Lower lobe of right lung (tissue), 2 donors: ENCODE measurements at places on chromosomes 12 and 14.

GRCh38 chr14:92039063-92039718, 668 bp downstream of the TRIP11 start:
- peaks cover 46% of the 10 kb centered on the region for H3K4me1 ChIP-seq
- H3K27me3 ChIP-seq = no peaks in the 10 kb centered on the region
- H3K36me3 ChIP-seq = peaks cover 5% of the 10 kb centered on the region
- H3K4me3 ChIP-seq = peak overlapping the region; percentile 88

- H3K36me3 ChIP-seq = no peaks in the 10 kb centered on the region
- no peaks in the 10 kb centered on the region for H3K27me3 ChIP-seq
- H3K4me1 ChIP-seq = no peaks in the 10 kb centered on the region
These were observed 29.0 kb downstream of the DLK1 start for GRCh38 chr14:100755649-100756048.

DNA sequence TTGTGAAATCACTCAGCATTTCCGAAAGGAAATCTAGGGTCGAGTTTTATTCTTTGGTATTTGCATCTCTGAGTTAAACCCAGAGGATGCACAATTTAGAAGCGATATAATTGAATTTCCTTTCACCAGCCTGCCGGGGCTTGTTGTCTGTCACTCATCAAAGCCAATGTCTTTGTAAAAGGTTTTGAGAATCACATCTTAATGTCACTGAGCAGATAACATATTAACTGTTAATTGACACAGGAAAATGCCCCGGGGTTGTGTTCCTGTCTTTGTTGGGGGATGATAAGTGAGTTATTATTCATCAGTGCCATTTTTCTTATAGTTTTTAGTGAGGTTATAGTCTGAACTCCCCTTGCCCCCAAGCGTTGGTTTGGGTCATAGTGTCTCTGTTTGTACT, 73.4 kb downstream of the DUSP6 start:
- no peak overlapping the region for H3K4me3 ChIP-seq
- peaks cover 16% of the 10 kb centered on the region for H3K4me1 ChIP-seq
- no peaks in the 10 kb centered on the region for H3K36me3 ChIP-seq

GRCh38 chr14:90255871-90256270, 482 bp upstream of the PSMC1 start:
- peak overlapping the region; percentile 93 for H3K27ac ChIP-seq
- peak overlapping the region; percentile 99 for H3K4me3 ChIP-seq
- no peak for DNase-seq
- H3K4me1 ChIP-seq = peaks cover 24% of the 10 kb centered on the region
- H3K27me3 ChIP-seq = peaks cover 18% of the 10 kb centered on the region

DNA sequence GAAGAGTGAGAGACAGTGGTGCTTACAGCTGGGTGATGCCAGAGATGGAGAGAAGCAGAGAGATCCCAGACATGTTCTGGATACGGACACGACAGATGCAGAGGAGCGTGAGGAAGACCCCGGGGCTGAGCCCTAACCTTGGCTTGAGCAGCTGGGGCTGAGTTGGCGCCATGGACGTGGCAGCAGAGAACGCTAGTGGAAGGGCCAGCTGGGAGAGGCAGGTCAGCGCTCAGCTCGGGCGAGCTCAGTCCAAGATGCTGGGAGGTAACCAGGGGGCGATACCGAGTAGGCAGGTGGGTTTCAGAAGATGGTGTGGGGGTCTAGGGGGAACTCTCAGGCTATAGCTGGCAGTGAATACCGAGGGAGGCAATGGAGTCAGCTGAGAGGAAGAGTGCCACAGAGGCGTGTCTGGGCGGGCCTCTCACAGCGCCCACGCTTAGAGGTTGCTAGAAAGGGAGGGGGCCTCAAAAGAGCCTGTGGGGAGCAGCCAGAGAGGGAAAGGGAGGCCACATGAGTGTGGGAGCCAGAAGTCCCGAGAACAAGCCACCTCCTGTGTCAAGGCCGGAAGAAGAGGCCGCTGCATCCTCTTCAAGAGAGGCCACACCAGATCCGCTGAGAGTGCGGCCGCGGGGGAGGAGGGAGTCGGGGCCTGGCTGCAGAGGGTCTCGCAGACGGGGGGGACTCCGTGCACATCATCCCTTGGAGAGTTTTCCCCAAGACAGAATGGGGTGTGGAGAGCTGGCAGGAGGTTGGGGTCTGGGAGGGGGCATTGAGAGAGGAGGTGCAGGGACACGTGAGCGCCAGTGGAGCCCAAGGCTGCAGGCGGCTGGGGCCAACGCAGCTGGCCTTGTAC, 57.0 kb upstream of the DIO3 start:
- H3K27me3 ChIP-seq = peaks cover 7% of the 10 kb centered on the region
- peak; percentile 35 for DNase-seq
- H3K27ac ChIP-seq = no peak overlapping the region
- H3K4me3 ChIP-seq = no peak overlapping the region

DNA sequence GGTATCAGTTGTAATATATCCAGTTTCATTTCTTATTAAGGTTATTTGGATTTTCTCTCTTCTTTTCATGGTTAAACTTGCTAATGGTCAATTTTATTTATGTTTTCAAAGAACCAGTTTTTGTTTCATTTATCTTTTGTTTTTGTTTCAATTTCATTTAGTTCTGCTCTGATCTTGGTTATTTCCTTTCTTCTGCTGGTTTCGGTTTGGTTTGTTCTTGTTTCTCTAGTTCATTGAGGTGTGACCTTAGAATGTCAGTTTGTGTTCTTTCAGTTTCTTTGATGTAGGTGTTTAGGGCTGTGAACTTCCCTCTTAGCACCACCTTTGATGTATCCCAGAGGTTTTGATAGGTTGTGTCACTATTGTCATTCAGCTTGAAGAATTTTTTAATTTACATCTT, 145.6 kb upstream of the SLCO1B1 start:
- no peaks in the 10 kb centered on the region for H3K4me1 ChIP-seq
- no peak overlapping the region for H3K4me3 ChIP-seq
- H3K27me3 ChIP-seq = no peaks in the 10 kb centered on the region
- H3K36me3 ChIP-seq = no peaks in the 10 kb centered on the region
- no peak overlapping the region for H3K27ac ChIP-seq
- no peak for DNase-seq

DNA sequence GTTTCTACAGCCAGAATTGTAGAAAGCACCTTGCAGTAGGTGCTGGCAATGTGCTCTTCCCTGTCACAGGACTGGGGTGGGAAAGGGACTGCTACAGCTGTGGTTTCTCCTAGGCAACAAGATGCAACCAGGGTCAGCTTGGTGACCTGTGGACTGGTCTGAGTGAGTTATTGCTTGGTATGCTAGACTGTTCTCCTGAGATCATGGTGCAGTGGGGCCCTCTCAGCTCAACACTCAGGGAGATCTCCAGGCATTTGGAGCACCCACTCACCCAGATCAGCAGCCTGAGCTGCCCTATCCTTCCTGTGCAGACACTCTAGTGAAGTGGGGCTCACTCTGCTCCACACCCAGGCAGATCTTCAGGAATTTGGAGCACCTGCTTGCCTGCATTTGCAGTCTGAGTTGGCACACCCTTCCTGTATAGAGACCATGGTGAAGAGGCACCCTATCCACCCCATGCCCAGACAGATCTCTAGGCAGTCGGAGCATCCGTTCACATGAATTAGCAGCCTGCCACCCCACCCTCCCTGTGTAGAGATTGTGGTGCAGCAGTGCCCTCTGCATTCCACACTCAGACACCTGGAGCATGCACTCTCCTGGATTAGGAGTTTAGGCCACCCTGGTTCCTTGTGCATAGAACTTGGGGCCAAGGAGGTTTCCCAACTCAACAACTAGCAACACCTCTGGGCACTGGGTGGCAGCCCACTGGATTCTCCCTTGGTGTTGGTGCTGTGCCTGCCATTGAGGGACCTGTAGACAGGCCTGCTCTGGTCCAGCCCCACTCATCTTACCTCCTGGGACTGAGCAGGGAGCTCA, 3.8 kb upstream of the FAM186B start:
- H3K4me1 ChIP-seq = no peaks in the 10 kb centered on the region
- H3K4me3 ChIP-seq = no peak overlapping the region
- no peaks in the 10 kb centered on the region for H3K36me3 ChIP-seq
- no peaks in the 10 kb centered on the region for H3K27me3 ChIP-seq
- no peak overlapping the region for H3K27ac ChIP-seq

- no peak overlapping the region for H3K4me3 ChIP-seq
- no peaks in the 10 kb centered on the region for H3K4me1 ChIP-seq
- no peak overlapping the region for H3K27ac ChIP-seq
- H3K27me3 ChIP-seq = no peaks in the 10 kb centered on the region
These were observed 19.7 kb upstream of the PLEKHD1 start for GRCh38 chr14:69464829-69465228.

DNA sequence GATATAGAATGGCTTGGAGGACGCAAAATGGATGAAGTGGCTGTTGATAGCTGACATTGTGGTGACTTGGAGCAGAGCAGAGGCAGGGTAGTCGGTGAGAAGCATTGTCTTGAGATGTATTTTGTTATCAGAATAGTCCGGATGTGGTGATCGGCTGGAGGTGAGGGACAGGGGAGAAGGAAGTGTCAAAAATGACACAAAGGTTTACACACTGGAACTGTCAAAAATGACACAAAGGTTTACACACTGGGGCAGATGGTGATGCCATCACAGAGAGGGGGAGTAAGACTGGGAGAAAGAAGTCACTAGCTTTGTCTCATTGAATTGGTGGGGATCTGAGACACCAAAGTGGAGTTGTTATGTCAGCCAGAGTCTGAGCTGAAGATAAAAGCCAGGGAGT, 30.1 kb downstream of the CDKL1 start:
- H3K4me1 ChIP-seq = peaks cover 22% of the 10 kb centered on the region
- no peaks in the 10 kb centered on the region for H3K36me3 ChIP-seq
- H3K27ac ChIP-seq = no peak overlapping the region
- DNase-seq = no peak

GRCh38 chr12:113144806-113145205, 4.7 kb upstream of the CFAP73 start:
- H3K36me3 ChIP-seq = no peaks in the 10 kb centered on the region
- no peak for DNase-seq
- H3K4me3 ChIP-seq = no peak overlapping the region
- peaks cover 11% of the 10 kb centered on the region for H3K4me1 ChIP-seq
- H3K27ac ChIP-seq = no peak overlapping the region
- no peaks in the 10 kb centered on the region for H3K27me3 ChIP-seq

DNA sequence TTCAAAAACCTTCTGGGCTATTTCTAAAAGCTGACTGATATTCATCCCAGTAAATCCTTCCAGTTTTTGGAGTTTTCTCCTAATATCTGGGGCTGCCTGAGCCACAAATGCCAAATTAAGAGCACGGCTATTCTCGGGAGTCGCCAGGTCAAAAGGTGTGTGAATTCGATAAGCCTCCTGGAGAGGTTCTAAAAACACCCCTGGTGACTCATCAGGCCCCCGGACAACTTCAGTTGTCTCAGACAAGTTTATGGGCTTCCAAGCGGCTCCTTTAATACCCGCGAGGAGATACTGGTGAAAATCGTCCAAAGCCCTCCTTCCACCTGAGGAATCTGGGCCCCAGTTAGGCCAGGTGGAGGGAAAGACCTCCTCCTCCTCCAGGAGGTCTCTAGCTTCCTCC, 677.1 kb downstream of the TMEM121 start:
- H3K36me3 ChIP-seq = no peaks in the 10 kb centered on the region
- H3K4me3 ChIP-seq = no peak overlapping the region
- peaks cover 4% of the 10 kb centered on the region for H3K27me3 ChIP-seq
- H3K4me1 ChIP-seq = no peaks in the 10 kb centered on the region
- DNase-seq = no peak
- H3K27ac ChIP-seq = no peak overlapping the region

- no peak for DNase-seq
- H3K27ac ChIP-seq = peak overlapping the region; percentile 96
- no peaks in the 10 kb centered on the region for H3K27me3 ChIP-seq
These were observed 1.7 kb upstream of the TMPO start for GRCh38 chr12:98513379-98514322.

- no peak overlapping the region for H3K4me3 ChIP-seq
- H3K36me3 ChIP-seq = no peaks in the 10 kb centered on the region
- H3K4me1 ChIP-seq = no peaks in the 10 kb centered on the region
- H3K27ac ChIP-seq = no peak overlapping the region
- no peak for DNase-seq
These were observed 2.0 kb upstream of the SDS start for GRCh38 chr12:113405694-113406093.

DNA sequence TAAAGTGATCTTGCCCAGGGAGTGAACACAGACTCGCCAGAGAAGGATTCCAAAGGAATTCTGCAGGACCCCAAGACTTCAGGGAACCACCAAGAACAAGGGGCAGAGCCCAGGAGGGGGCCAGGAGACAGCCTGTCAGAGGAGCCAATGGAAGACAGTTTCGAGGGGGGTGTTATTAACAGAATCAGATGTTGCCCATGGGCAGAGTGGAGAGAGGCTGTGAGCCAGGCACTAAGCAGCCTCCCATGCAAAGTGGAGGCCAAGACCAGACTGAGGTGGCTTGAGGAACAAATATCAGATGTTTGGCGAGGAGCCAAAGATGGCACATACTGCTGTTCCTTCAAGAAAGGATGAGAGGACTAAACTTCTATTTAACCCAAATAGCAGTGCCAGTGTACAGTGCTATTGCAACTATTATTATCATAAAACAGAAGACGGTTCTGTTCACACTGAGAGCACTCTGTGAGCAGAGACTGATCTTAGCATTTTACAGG, 12.6 kb downstream of the APPL2 start:
- no peak for DNase-seq
- peaks cover 44% of the 10 kb centered on the region for H3K4me1 ChIP-seq
- H3K36me3 ChIP-seq = peaks cover 38% of the 10 kb centered on the region
- no peak overlapping the region for H3K27ac ChIP-seq

GRCh38 chr14:54564868-54565784, 1.8 kb upstream of the SAMD4A start:
- peak overlapping the region; percentile 99 for H3K27ac ChIP-seq
- no peaks in the 10 kb centered on the region for H3K36me3 ChIP-seq
- peaks cover 32% of the 10 kb centered on the region for H3K4me1 ChIP-seq

GRCh38 chr14:101004954-101005353, 101.4 kb upstream of the RTL1 start:
- H3K27me3 ChIP-seq = peaks cover 11% of the 10 kb centered on the region
- no peak overlapping the region for H3K27ac ChIP-seq
- H3K36me3 ChIP-seq = no peaks in the 10 kb centered on the region
- H3K4me3 ChIP-seq = peak overlapping the region; percentile 3
- H3K4me1 ChIP-seq = peaks cover 23% of the 10 kb centered on the region

DNA sequence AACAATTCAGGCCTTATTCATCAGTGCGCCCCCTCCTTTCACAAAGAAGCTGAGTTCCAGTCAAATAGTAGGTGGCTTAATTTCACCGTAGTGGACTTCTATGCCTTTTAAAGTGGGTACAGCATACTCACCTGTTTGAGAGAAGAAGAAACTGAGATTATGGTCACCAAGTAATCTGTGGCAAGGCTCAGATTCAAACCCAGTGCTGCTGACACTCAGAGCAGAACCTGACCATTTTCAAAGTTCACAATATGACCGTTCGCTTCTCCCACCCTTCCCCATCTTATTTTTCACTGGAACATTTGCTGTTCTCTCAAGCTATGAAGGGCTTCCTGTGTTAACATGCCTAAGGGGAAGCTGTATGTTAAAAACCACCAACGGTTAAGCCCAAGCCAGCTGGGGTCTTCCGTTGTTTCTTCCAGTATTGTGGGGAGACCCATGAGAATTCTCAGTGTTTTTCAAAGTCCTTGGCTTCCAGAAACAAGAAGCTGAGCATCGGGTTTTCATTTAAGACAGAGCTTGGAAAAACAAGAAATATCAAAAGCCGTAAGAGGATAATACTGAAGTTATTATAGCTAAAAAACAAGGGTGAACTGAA, 6.1 kb upstream of the PSMA6 start:
- H3K4me1 ChIP-seq = peaks cover 24% of the 10 kb centered on the region
- no peak for DNase-seq
- H3K4me3 ChIP-seq = no peak overlapping the region
